CD4-positive, alpha-beta T cell treated with Interleukin-17A for 4 hours (primary cell): ENCODE measurements at places on chromosomes 7 and 10.

DNA sequence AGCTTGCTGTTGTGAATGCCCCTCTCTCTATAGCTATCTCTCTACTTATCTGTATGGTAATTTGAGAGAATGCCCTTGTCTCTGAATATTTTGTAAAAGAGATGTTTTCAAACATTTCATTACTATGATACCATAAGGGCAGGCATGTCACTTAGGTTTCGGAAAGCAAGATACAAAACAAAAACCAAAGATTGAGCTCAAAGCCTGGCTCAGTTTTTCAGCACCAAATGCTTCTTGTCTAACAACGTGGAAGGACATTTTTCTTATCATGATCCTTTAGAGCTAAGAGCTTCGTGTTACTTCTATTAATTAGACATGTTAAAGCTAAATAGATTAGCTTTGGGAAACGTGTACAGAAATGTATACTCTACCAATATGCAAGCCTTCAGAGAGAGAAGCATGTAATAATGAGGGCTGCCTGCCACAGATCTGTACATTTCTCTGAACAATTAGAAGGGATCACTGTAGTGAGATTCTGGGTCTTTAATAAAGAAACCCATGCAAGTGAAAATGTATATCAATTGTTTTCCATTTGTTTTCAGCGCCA is 148.9 kb downstream of the ARID5B start:
- DNase-seq, result no peak

DNA sequence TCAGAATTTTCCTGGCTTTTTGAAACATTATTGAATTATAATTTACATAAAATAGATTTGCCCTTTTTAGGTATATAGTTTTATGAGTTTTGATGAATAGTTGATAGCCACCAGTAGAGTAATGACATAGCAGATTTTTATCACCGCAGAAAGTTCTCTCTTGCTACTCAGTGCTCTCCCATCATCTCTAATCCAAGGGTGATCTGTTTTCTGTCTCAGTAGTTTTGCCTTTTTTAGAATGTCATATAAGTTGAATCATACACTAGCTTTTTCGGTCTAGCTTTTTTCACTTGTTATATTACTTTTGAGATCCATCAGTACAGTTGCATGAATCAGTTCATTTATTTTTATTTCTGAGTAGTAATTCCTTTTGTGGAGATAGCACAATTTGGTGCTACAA is 17.9 kb downstream of the RSBN1L start:
- DNase-seq, result no peak

DNA sequence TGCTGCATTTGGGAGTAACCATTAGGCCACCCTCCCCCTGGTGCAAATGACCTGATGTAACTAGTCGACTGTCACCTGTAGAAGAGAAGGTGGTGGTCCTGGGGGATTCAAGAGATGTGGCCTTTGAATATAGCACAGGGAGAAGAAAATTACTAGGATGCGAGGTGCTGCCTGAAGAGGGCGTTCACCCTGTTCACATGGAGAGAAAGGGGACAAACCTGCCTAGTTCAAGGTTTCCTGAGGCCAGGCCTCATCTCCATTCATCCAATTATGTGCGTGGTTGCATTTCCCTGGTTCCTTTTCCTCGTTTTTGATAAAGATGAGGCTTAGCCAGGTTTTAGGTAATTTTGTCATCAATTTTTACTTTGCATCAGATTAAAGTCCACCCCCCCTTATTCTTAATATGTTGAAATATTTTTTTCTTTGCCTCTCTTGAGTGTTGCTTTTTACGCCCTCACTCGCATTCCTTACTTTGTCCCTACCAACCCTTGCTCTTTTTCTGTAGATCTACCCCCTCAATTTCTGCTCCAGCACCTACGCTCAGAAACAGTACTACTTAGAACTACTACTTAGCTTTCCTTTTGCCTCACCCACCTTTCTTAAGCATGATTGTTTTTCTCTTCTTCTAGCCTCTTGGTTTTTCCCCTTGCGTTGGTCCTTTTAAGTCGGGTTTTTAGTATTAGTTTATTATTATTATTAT is 13.7 kb downstream of the CLCN1 start:
- no peak for DNase-seq

DNA sequence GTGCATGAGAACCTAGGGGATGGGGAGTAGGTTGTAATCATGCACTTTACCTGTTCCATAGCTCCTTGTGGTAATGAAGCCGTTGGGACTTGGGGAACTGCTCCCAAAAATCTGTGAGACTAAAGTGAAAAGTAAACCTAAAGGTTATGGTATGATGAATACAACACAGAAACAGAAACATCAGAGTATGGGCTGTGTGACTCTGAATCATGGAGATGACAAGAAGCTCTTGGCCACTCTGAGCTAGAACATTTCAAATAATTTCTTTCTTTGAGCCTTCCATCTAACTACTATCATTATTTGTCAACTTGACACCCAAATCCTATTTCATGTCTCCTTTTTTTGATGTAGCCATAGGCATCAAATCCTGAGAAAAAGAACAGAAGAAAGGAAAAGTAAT is 2.9 kb downstream of the CLEC5A start:
- DNase-seq, result no peak

- no peak for DNase-seq
Observed at GRCh38 chr10:100333661-100334440, 3.8 kb upstream of the PKD2L1 start.

DNA sequence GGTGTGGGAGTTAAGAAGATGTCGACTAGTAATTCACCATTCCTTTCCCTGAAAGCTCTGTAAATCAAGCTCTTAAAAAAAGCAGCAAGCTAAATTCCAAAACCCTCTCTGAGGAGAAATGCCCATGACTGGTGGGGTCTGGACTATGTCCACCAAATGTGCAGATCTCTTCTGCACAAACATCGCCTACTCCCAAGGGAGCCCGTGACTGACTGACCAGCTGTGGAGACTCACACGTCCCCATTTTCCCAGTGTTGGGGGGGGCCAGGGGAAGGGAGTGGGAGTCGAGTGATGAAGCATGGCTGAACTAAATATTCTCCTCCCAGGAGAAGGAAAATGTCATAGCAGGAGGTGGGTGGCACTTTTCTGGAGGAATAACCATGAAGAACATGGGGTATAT is 164.1 kb upstream of the HPS1 start:
- no peak for DNase-seq

- DNase-seq, result no peak
Observed at GRCh38 chr10:49066944-49067730, 48.2 kb downstream of the VSTM4 start.

DNA sequence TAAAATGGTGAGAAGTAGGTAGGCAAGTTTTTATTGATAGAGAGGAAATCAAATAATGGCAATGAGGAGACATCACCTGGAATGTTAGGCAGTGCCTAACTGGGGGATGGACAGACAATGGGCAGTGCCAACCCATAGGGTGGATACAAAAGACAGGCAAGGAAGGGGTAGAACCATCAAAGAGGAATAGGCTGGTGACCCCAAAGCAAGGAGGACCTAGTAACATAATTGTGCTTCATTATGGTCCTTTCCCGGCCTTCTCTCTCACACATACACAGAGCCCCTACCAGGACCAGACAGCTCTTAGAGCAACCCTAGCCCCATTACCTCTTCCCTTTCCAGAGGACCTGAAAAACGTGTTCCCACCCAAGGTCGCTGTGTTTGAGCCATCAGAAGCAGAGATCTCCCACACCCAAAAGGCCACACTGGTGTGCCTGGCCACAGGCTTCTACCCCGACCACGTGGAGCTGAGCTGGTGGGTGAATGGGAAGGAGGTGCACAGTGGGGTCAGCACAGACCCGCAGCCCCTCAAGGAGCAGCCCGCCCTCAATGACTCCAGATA is 30.0 kb downstream of the PRSS2 start:
- peak; percentile 37 for DNase-seq

DNA sequence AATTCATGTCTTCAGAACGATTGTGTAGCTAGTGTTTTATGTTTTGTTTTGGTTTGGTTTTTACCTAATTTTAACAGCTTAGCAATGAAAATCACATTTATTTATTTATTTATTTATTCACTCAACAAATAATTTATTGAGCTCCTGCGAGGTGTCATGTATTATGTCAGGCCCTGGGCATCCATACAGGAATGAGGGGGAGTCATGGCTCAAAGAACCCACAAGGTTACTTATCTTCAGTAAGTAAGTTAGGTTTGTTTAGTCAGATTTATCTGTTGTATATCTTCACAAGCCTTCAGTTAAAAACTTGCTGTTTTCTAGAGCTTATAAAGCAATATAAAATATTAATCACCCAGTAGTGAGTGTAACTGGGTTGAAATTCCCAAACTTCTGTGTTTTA is 45.4 kb downstream of the FOXP2 start:
- DNase-seq, result no peak

DNA sequence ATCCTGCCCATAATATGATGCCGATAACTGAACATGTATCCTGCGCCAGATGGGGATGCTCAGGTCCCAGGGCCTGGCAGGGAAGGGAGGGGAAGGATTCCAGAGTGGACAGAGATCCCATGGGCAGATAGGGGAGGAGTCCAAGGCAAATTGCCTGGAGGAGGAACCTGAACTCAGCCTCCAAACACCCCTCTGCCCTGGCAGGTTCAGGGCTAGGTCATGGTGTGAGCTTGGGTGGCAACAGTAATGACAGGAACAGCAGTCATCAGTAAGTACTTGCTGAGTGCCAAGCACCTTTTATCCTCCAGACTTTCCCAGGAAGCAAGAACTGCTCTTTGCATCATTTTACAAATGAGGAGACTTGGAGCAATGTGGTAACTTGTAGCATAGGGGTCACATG is 3.8 kb upstream of the PALD1 start:
- DNase-seq, result no peak

- DNase-seq, result no peak
Observed at GRCh38 chr10:36256166-36256565, 614.1 kb upstream of the FZD8 start.

GRCh38 chr10:5433182-5433581 is 20.8 kb downstream of the NET1 start:
- no peak for DNase-seq

GRCh38 chr7:149879766-149880637 is 6.2 kb downstream of the ATP6V0E2 start:
- DNase-seq, result no peak

DNA sequence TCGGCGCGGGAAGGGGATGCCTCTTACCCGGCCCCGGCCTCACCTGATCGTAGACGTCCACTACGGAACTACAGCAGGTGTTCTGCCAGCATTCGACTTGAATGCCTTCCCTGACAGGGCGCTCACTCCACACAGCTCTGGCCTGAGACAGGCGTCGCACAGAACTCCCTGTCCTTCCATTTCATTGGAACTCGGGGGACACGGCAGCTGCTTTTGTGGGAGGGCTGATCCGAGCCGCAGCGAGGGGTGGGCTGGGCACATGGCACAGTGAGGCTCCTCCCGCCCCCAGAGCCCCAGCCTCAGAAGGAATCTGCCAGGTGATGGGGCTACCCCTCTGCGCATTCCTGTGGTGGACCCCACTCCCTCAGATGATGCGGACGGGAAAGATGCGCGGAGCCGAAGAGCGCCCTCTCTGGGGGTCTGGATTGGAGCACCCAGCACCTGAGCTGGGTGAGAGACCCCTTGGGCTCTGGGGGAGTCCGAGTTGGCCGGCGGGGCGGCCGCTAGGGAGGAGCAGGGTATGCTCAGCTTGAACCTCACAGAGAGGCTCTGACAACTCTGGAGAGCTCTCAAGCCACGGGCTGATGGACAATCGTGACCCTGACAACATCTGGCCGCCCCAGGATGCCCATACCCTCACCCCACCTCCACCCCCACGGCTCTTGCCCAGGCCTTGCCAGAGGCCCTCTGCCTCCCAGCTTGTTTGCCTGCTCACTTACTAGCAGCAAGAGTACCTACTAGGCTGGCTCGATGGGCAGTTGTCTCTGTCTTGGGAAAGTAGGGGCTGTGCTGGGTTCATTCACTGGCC is 36.6 kb downstream of the RASGEF1A start:
- DNase-seq, result no peak

- DNase-seq, result no peak
Observed at GRCh38 chr10:71838264-71839211, 12.5 kb downstream of the PSAP start.

- peak; percentile 68 for DNase-seq
Observed at GRCh38 chr10:132448248-132448731, 51.3 kb downstream of the PWWP2B start.

DNA sequence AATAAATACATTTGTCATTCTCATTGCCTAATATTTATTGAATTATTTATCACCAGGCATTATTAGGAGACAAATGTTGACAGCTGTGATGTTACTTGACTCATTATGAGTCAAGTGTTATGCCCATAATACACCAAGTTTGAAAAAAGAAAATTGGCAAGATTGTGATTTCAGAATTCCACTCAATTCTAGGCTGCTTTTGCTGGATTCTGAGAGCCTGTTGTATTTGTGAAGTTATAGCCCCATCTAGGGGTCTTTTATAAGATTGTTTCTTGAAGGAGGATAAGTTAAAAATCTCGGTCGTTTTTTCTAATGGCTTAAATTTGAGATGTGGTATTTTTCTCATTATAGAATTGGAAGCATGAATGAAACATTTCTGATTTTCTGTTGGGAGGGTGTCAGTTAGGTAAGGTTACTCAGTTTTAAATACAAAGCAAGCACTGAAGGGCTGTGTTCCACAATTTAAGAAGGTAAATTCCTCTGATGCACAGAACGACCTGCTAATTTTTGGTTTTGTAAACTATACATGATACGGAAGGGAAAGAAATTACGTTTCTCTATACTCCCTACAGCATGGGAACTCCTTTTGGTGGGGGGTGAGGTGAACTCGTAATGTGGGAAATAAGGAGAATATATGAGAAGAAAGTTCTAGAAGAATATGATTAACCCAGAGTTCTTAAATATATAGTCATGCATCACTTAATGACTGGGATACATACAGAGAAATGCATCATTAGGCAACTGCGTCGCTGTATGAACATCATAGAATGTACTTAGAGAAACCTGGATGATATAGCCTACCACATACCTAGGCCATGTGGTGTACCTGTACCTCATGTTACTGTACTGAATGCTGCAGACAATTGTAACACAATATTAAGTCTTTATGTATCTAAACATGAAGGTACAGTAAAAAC is 2.6 kb downstream of the STK31 start:
- no peak for DNase-seq

GRCh38 chr10:126611303-126611702 is 59.2 kb downstream of the C10orf90 start:
- DNase-seq, result no peak

DNA sequence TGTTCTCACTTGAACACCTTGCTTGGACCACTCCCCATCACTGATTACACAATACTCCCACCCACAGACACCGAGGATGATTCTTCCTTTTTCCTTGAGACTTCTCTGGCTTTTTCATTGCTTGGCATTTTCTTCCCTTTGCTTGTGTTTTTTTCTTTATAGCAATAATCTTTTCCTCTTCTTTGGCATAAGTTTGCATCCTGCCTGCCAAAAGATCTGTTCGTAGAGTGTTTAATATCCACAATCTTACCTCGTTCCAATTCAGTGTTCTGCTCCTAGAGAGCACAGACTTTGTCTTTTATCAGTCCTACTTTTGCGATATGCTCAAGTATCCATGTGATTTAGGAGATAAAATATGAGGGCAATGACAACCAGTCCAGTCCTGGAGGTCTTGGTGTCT is 303.3 kb upstream of the CDC14C start:
- DNase-seq, result no peak

- no peak for DNase-seq
Observed at GRCh38 chr10:113003052-113003451, 53.0 kb downstream of the TCF7L2 start.
